ENCODE measurements at places on chromosomes 3 and 15.

DNA sequence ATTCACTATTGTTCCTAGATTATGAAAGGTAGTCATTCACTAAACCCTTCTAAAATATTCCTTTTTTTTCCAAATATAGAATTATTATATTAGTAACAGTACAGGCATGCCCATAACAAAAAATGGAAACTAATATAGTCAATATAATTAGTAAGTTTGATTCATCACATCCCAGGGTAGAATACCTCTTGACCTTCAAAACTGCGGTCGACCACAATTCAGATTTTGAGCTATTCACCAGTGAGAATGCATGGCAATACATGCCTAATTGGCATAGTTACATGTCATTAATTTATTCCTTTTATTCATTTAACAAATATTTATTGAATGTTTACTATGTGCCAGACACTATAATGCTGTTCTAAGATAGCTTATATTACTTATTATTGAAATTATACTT lies 98.0 kb downstream of the CHL1 start:
- DNase-seq: no peak

GRCh38 chr3:64057231-64057630 lies 33.9 kb upstream of the PSMD6 start:
- no peak for DNase-seq

GRCh38 chr3:291028-291427 lies 94.5 kb downstream of the CHL1 start:
- DNase-seq: no peak

DNA sequence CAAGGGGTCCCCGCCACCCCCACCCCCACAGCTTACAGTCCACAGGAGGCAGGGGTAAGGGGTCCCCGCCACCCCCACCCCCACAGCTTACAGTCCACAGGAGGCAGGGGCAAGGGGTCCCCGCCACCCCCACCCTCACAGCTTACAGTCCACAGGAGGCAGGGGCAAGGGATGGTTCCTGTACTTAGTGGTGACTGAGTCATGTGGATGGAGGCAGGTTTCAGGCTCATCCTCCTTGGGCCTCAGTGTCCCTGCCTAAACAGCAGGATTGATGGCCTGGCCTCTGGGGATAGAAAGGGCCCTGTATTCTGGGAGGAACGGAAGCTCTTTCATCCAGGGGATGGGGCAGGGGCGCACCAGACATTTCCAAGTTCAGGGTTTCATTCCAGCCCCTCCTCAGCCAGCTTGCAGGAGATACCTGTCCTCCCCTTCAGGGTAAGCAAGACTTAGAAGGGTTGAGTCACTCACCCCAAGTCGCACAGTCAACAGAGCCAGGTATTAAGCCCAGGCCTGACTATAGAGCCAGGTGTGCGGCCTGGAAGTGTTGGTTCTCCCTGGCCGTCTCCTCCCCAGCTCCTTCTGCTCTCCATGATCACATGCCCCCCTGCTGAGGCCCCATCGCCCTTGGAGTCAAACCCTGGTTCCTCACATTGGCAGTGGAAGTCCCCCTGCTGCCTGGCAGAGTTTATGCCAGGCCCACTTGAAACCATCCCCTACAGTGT lies 12.5 kb downstream of the CSK start:
- DNase-seq: no peak

DNA sequence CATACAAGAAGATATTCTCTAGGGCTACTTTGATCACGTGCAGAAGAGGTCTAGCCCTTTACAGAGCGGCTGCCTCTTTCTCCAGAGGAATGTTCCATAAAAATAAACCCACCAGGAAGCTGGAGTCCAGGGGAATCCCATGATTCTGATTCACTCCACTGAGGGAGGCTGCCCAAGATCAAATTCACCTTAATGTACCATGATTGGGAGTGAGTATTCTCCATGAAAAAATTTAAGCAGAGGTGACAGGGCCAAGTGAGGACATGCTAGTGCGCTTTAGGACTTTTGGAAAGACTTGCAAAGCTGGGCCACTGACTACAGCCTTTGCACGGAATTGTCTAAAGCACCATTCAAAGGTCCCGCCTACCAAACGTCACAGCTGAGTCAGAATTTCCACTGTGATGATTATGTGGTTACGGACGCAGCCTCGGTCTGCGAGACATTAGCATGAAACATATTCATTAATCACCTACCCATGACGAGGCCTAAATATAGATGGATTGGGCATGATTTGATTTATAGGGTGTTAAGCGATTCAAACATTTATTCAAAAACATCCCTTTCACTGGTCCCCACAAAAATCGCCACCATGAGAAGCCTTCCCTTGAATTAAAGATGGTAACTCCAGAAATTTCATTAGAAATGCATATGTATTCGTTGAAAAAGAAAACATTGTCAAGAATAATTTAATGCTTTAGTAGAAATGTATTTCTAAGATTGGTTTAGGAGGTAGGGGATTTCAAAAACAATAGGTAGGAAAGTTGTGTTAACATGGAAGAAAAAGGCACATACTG lies 152.6 kb downstream of the GREM1 start:
- DNase-seq: peak; percentile 95

- DNase-seq: no peak
Observed at GRCh38 chr15:43093026-43093425, 12.8 kb downstream of the UBR1 start.

DNA sequence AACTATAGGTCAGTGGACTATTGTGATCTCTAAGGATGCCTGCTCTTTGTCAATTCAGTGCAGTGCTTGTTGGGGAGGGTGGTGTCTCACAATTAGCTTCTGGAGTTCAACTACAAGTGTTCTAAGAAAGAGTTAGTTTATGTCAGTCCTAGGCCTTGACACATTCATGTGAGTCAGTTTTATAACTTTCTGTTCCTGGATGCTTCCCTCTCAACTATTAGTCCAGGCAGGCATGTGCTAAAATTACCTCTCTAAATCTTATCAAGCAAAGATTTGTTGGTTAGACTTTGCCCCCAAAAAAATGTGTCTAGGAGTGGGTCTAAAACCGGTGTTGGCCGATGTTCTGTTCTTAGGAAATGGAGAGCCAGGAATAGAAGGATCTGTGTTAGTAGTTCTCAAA lies 378.3 kb downstream of the IL5RA start:
- DNase-seq: no peak

- DNase-seq: no peak
Observed at GRCh38 chr3:107062787-107063186, 314.5 kb upstream of the CCDC54 start.

DNA sequence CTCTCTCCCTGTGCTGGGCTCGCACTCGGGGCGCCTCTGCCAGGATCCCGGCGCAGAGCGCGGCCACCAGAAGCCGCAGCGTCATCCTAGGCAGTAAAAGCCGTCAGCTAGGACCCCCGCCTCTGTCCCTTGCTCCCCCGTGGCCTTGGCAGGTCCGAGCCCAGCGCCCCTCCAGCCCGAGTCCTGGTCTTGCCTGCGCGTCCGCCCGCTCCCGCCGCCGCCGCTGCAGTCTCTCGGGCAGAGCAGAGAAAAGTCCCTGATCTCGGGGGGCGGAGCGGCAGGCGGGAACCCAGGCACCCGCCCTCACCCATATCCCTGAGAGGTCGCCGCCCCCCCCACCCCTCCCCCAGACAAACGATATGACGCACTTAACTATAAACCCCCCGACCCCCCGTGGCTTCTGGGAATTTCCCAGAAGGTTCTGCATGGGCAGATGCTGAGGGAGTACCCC lies at the start of gene COL7A1:
TSS of gene COL7A1 (minus strand) at position 255 of the 451 bp plus-strand sequence. CDS start at position 85, 170 bp downstream.
- no peak for DNase-seq

- peak; percentile 69 for DNase-seq
Observed at GRCh38 chr3:186614597-186615483, 2.0 kb downstream of the AHSG start.

DNA sequence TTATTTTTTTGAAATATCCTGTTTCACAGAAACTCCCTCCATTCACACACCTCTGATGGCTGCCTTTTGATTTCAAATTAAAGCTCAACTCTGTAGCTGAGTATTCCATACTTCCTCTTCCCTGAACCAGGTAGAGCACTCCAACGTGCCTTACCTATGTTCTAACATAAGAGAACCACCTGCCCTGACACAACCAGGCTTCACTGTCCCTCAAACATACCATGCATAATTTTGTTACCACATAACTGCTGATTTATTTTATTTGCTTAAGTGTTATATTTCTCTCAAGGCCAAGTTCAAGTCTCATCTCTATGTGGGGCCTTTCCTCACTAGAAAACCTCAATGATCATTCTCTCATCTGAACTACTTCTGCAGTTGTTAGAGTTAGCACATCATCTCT lies 209.7 kb downstream of the P3H2 start:
- no peak for DNase-seq

GRCh38 chr15:72319985-72320671 lies at the start of gene CELF6:
Gene CELF6, minus strand, starts transcription at chr15:72320157. Its CDS starts 283 bp downstream, at chr15:72319874.
- peak; percentile 96 for DNase-seq

- no peak for DNase-seq
Observed at GRCh38 chr3:169215461-169216352, 447.8 kb downstream of the MECOM start.

GRCh38 chr3:132161608-132162007 lies 126.8 kb upstream of the CPNE4 start:
- no peak for DNase-seq

DNA sequence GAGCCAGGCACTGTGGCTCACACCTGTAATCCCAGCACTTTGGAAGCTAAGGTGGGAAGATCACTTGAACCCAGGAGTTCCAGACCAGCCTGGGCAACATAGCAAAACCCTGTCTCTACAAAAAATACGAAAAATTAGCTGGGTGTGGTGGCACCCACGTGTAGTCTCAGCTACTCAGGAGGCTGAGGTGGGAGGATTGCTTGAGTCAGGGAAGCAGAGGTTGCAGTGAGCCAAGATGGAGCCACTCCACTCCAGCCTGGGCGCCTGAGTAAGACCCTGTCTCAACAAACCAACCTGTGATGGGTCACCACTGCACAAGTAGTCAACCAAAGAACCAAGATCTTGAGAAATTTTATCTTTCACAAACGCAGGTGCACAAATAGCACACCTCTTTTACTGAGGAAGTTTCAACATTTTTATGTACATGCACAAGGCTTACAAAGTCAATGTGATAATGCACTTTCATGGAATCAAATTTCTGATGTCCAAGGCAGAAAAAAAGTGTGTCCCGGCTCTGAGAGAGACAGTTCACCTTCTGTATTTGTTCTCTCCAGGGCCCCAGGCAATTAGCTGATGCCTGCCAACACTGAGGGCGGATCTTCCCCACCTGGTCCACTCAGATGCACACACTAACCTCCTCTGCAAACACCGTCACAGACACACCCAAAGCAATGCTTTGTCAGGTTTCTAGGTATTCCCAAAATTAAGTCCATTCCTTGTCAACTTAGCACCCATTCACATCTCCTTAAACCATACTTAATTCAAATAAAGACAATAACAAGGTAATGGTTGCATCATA lies 12.4 kb downstream of the ACAA1 start:
- DNase-seq: no peak

DNA sequence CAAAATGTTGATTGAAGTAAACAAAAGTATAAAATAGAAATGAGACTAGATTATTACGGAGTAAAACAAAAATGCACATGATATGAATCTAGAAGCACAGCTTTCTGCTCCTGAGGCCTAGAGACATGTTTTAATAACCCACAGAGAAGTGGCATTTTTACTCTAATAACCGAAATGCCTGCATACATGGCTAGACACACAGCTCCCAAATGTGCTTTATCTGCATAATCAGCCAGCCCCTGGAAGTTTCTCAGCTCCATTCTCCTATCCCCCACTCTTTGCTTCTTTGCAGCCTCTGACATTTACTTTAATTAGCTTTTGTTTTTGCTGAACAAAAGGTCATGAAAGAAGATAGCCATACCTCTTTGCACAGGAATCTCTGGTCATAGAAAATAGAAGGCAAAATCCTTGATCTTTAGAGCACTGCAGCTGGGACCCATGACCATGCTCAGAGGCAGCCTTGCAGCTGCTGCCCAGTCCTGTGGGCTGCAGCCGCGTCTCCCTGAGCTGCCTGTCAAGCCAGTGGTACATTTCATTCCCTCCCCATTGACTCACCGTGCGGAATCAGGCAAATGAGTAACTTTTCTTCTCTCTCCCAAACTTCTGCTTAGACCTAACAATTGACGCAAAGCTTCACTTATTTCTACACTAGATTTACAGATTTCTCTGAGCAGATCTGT lies at the start of gene VEPH1:
TSS of gene VEPH1 (minus strand) at position 501 of the 680 bp plus-strand sequence. CDS start 8,067 bp downstream, outside the sequence.
- DNase-seq: peak; percentile 85

- DNase-seq: peak; percentile 83
Observed at GRCh38 chr15:60397772-60398445, at the start of gene ANXA2. Gene ANXA2, minus strand, starts transcription at chr15:60397986. Its CDS starts 11,911 bp downstream, at chr15:60386075.

DNA sequence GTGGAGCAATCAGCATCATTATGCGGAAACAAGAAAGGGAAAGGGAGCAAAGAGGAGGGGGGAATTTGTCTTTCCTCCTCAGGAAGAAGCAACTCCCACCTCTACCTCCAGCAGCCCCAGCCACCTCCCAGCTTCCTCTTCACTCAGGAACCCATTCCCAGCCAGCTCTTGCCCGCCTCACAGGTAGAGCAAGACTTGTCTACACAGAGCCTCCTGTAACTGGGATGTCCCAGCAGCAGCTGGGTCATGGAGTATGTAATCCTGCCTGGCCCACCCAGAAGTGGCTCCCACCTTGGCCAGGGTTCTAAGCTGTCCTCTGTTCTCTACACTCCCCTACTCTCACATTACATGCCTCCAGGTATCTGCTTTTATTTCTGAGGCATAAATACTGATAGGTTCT lies 14.0 kb downstream of the IGDCC3 start:
- DNase-seq: no peak

- no peak for DNase-seq
Observed at GRCh38 chr15:67512140-67512539, 8.8 kb upstream of the C15orf61 start.

GRCh38 chr3:9899289-9899791 lies 3.3 kb upstream of the IL17RE start:
- peak; percentile 21 for DNase-seq

- DNase-seq: no peak
Observed at GRCh38 chr3:65758876-65759598, 279.7 kb downstream of the MAGI1 start.

GRCh38 chr15:66848686-66849392 lies 146.8 kb downstream of the SMAD6 start:
- no peak for DNase-seq

DNA sequence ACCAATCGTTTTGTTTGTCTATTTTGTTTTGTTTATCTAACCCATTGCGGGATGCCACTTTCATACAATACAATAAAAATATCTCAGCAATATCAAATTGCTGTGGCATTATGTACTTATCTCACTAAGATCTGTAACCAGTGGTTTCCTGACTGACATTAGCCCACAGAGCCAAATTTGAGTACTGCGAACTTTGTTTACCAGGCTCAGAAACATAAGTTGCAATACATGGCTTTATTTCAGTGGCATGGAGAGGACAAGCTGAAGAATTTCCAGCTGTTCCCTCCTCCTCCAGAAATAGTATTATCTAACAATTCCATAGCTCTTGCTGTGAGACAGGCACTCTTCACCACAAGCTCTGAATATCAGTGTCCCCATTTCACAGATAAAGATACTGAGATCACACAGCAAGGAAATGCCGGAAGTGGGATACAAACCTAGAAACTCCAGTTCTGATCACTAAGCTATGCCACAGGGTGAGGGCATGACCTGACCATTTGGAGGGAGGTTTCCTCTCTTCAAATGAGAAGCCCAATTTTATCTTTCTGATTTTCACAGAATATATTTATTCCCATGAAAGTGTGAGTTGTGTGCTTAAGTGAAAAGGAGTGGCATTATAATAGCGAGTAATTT lies 469.9 kb upstream of the CBLB start:
- DNase-seq: no peak

- no peak for DNase-seq
Observed at GRCh38 chr3:68290333-68290732, 635.9 kb upstream of the SUCLG2 start.

GRCh38 chr3:124635169-124635539 lies 95.1 kb upstream of the UMPS start:
- DNase-seq: no peak

Data from Caki2 (cell line).